ENCODE measurements at places on chromosomes 6 and 20. TPM values are rescaled to one million over a fixed set of nuclear protein-coding genes. Genes with fewer than 3 reads are reported as not detected.

GRCh38 chr6:134122775-134123174, 70.4 kb upstream of the SLC2A12 start:
- no peak overlapping the region for H3K4me3 ChIP-seq
- H3K4me1 ChIP-seq, result no peaks in the 10 kb centered on the region
- no peak overlapping the region for H3K27ac ChIP-seq
- no peaks in the 10 kb centered on the region for H3K36me3 ChIP-seq
- no peaks in the 10 kb centered on the region for H3K27me3 ChIP-seq

- H3K4me3 ChIP-seq, result peak overlapping the region; percentile 51
- no peaks in the 10 kb centered on the region for H3K36me3 ChIP-seq
- H3K27ac ChIP-seq, result no peak overlapping the region
- peaks cover 57% of the 10 kb centered on the region for H3K4me1 ChIP-seq
These were observed 496 bp downstream of the GRM4 start for GRCh38 chr6:34145161-34146020.

DNA sequence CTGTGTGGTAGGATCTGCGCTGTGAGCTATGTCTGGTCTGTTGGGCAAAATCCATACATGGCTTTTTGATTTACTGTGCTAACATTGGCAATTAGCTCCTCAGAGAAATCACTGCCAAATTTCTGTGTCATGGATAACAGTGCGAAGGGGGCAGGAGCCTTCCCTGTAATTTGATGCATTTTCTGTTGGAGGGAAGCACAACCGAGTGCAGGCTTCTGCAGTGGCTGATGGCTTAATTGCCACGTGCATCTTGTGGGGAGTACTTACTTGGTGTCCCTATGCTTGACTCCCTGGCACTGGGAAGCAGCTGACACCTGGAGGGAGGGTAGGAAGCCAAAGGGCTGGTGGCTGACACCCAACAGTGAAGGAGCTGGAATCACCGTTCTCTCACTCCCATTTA, 99.3 kb upstream of the PROKR2 start:
- no peak for DNase-seq
- no peak overlapping the region for H3K4me3 ChIP-seq
- H3K27me3 ChIP-seq, result no peaks in the 10 kb centered on the region
- H3K36me3 ChIP-seq, result no peaks in the 10 kb centered on the region

GRCh38 chr20:14055127-14055742, 59.9 kb downstream of the MACROD2 start:
- H3K27ac ChIP-seq, result no peak overlapping the region
- no peaks in the 10 kb centered on the region for H3K36me3 ChIP-seq
- H3K27me3 ChIP-seq, result no peaks in the 10 kb centered on the region

GRCh38 chr6:159985296-159985945, 16.5 kb downstream of the IGF2R start:
- DNase-seq, result no peak
- peaks cover 15% of the 10 kb centered on the region for H3K4me1 ChIP-seq
- no peak overlapping the region for H3K27ac ChIP-seq
- H3K36me3 ChIP-seq, result no peaks in the 10 kb centered on the region
- H3K27me3 ChIP-seq, result no peaks in the 10 kb centered on the region

DNA sequence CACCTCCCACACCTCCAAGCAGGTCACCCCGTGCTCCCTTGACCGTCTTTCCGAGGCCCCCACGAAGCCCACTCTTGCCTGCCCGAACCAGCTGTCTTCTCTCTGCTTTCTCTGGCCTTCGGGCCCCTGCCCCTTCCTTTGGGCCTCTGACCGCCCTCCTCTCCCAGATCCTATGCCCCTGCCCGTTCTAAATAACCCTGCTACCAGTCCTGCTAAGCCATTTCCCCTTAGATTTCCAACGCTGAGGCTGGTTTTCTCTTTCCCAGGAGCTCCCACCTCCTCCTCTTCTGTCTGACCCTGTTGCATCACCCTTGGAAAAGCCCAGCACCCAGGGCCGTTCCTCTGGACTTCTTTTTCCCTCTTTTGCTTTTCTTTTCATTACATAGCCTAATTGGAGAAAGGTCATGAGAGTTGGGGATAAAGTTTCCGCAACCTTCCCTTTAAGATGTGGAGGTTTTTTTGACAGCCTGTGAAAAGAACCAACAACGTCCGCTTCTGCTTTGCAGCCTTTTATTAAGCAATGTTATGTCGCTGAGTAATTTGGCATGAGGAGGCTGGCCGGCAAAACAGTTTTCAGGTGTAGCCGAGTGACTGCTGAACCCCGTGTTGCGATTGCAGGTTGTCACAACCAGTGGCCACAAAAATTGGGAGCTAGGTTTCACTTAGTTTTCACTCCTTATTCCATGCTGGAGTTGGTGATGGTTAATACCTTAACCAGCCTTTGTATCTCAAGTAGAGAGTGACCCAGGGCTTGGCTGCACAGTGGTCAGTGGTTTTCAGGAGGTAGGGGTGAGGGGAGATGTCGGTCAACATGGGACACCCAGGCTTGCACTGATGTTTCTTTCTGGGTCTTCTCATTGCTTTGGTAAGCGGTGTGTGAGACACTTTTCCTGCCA, 970 bp downstream of the BLTP3A start:
- H3K36me3 ChIP-seq, result no peaks in the 10 kb centered on the region
- H3K4me3 ChIP-seq, result peak overlapping the region; percentile 85
- no peaks in the 10 kb centered on the region for H3K4me1 ChIP-seq
- no peaks in the 10 kb centered on the region for H3K27me3 ChIP-seq
- peak overlapping the region; percentile 35 for H3K27ac ChIP-seq

GRCh38 chr6:109296452-109296851, 85.8 kb downstream of the CD164 start:
- H3K27me3 ChIP-seq, result no peaks in the 10 kb centered on the region
- no peaks in the 10 kb centered on the region for H3K4me1 ChIP-seq
- DNase-seq, result no peak
- no peaks in the 10 kb centered on the region for H3K36me3 ChIP-seq

DNA sequence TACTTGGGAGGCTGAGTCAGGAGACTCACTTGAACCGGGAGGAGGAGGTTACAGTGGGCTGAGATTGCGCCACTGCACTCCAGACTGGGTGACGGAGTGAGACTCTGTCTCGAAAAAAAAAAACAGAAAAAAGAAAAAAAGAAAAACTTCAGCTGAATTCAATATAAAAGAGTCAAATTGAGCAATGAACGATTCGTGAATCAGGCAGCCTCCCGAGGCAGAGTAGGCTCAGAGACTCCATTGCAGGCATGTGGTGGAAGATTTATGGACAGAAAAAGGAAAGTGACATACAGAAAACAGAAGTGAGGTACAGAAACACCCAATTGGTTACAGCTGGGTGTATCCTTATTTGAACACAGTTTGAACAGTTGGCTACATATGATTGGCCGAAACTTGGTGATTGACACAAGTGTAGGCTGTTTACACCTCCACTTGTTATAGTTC, 56.3 kb downstream of the HLA-DPB1 start:
- no peaks in the 10 kb centered on the region for H3K27me3 ChIP-seq
- H3K27ac ChIP-seq, result no peak overlapping the region
- peaks cover 36% of the 10 kb centered on the region for H3K36me3 ChIP-seq
- H3K4me1 ChIP-seq, result no peaks in the 10 kb centered on the region
- no peak for DNase-seq

DNA sequence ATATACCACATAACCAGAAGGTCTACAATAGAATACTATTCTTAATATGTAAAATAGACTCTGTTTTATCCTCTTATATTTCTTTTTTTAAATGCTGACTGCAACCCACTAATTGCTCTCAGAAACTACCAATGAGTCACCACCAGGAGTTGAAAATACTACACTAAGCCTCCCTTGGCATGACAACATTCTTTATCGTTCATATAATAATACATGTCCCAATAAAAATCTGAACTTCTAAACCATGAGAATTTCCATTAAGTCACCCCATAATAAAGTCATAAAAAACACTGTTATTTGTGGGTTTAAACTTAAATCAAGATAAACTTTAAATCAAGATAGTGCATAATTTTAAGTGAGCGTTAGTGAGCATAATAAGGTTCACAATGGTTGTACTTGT, 4.2 kb downstream of the HACE1 start:
- no peaks in the 10 kb centered on the region for H3K27me3 ChIP-seq
- no peaks in the 10 kb centered on the region for H3K4me1 ChIP-seq
- no peak overlapping the region for H3K27ac ChIP-seq

- H3K27ac ChIP-seq, result no peak overlapping the region
- H3K4me3 ChIP-seq, result no peak overlapping the region
- no peak for DNase-seq
- peaks cover 14% of the 10 kb centered on the region for H3K4me1 ChIP-seq
These were observed 515.2 kb upstream of the JARID2 start for GRCh38 chr6:14730654-14731053.

GRCh38 chr20:31593221-31594001, 11.7 kb upstream of the ID1 start:
- H3K36me3 ChIP-seq, result no peaks in the 10 kb centered on the region
- H3K27ac ChIP-seq, result no peak overlapping the region
- no peak for DNase-seq
- H3K4me3 ChIP-seq, result no peak overlapping the region
- H3K27me3 ChIP-seq, result no peaks in the 10 kb centered on the region

The HLA-DMB gene
- 2.7 TPM for total RNA-seq

The SCRT2 gene
- total RNA-seq, result 0.34 TPM

The SLC17A2 gene
- not detected for total RNA-seq

The PRR18 gene
- total RNA-seq, result 0.23 TPM

All from H1 (cell line).